Stimulated activated CD4-positive, alpha-beta T cell treated with anti-CD3 and anti-CD28 coated beads, Interleukin-4, amount 100 ng/mL, for 24 hours (primary cell): ENCODE measurements at places on chromosomes 2 and 18.

DNA sequence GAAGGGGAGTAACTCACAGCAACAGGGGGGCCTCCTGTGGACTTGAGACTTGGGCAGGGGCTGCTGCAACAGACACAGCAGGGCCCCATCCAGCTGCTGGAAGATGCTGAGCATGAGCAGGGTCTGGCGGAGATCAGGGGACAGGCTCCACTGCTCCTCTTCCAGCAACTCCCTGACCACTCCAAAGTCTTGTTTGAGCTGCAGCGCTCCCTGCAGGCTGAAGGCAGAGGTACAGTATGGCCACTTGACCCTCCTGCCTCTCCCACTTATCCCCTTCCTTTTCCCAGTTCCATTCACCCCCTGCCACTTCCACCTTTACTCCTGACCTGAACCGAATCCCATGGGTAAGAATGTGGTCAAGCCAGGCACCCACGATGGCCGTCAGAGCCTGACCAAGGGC lies 2.4 kb upstream of the MRPL53 start:
- DNase-seq: no peak

DNA sequence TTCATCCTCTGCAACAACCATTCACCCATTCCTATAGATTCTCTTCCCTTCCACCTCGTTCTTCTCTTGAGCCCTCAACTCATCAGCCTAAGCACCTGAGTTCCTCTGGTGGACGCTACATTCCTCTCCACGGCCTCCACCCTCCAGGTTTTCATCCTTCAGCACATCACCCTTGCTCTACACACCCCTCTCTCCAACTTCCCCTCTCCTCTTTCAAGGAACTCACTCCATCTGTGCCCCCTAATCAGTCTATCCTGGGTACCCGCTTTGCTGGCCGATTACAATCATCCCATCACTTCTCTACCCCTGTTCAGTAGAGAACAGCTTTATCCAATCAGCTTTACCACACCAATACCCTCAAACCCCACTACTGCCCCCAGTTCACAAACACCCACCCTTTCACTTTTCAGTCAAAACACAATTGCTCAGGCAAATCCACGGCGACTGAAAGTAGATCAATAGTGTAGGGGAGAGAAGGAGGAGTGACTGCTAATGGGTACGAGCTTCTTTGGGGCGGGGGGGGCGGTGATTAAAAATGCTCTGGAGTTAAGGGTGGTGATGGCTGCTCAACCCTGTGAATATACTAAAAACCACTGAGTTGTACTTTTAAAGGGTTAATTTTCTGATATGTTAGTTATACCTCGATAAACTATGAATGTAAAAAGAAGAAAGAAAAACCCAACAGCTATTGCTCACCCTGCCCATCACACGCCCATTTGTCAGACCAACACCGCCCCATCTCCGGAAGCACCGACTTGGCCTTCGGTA lies 857 bp downstream of the DYM start:
- peak; percentile 46 for DNase-seq

DNA sequence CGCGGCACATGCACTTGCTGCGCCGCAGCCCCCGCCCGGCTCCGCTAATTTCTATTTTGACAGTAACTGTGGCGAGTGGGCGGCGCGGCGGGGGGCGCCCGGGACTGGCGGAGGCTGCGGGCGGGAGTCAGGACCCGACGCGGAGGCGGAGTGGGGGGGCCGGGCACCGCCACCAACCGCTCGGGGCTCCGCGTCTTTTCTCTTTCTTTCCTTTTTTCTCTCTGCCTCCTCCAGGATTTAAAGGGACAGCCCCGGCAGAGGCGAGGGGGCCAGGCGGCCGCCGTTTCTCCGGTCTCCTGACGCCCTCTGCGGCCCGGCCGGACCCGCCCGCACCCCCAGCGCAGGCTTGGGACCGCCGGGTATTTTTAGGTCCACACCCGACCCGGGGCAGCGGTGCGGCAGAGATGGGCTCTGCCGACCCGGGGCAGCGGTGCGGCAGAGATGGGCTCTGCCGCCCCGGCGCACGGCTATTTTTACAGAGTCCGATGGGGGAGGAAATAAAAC lies 460 bp upstream of the ZBTB7C start:
- no peak for DNase-seq

GRCh38 chr2:11963966-11964365 lies 217.5 kb downstream of the LPIN1 start:
- DNase-seq: no peak

GRCh38 chr2:230905448-230906421 lies 19.3 kb downstream of the GPR55 start:
- peak; percentile 94 for DNase-seq

GRCh38 chr2:237895544-237896506 lies 36.4 kb downstream of the RAMP1 start:
- DNase-seq: no peak

DNA sequence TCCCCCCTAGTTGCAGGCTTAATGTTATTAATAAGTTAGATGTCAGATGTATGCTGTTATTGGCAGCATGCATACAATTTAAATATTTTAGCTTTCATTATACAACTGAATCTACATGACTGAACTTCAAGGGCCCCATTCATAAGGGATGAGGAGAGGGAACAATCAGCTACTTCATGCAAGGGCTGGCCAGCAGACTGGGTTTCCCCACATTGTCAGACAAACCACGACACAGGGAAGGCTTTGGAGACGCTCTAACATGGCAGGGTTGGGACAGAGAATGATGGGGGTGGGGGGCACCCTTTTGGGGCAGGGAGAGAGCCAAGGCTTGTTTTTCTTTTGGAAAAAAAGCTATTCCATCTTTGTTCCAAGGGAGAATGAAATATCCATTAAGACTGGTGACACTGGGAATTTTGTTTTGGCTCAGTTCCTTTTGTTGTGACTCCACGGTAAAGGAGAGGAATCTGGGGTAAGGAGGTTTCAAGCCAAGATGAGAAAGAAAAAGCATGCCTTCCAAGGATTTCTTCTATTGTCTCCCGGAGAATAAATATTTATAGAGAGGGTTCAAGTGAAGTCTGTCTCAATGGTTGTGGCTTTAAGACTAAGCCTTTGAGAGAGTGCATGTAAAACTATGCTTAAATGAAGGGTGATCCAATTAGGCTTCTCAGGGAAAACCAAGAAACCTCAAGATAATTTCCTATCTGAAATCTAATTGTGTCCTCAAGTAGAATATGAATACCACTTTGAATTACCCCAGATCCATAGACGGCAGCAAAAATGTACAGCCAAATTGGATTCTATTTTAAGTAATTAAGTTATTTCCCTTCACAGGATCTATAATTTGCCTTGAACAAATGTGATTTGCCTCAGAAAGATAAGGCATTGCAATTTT lies 5.4 kb downstream of the CXCR4 start:
- no peak for DNase-seq

DNA sequence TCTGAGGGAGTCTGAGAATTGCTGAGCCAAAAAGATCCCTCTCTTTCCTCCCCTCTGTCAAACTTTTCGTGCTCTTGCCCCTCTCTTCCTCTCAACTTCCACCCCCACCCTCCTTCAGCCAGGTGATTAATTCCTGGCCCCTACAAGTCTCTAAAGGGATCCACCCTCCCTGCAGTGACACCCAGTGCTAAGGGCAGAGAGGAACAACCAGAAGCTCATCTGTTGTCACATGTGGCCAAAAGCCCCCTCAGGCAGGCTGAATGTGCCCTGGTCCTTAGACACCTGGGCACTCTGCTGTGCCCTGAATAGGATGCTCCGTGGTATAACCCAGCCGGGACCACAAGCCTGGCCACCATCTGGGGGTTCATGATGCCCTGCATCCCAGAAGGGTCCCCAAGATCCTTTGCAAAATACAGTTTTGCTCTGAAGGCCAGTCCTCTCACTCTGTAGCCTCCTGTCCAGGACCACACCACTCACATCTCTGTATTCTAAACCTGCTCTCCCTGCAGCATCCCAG lies 234.4 kb downstream of the BCL11A start:
- DNase-seq: no peak

GRCh38 chr2:119175517-119175916 lies 17.0 kb upstream of the C1QL2 start:
- no peak for DNase-seq
